ENCODE measurements at places on chromosomes 6 and 20.

DNA sequence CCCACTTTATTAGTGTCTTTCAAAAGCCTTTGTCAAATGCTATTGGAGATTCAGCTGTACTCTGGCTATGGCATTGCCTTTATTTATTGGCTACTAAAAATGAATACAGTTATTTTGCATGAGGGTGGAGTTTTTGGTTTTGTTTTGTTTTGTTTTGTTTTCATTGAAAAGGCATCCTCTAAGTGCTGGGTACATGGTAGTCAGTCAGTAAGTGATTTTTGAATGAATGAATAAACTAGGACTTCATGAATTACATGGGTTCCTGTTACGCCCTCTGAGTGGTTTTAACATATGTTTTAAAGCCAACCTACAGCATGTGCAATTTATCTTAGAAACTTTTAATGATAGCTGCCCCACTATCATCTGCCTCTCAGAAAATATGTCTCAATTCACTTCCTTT is 38.9 kb upstream of the ENPP1 start:
- DNase-seq, result no peak

DNA sequence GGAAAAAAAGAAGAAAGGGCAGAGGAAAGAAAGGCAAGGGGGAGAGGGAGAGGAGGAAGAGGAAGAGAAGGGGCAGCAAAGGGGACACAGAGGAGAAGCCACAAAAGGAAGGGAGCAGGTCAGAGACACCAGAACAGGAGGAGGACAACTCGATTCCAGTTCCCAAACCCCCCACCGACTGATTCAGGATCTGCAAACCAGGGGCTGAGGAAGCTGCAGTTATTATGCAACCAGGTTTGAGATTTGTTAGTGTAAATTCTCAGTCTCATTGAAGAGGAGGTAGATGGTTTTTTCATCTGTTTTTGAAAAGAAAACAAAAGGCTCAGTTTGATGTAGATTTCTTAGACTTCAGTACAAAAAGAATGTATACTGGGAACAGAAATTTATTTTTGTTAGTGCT is 202.8 kb downstream of the FOXC1 start:
- DNase-seq, result no peak

DNA sequence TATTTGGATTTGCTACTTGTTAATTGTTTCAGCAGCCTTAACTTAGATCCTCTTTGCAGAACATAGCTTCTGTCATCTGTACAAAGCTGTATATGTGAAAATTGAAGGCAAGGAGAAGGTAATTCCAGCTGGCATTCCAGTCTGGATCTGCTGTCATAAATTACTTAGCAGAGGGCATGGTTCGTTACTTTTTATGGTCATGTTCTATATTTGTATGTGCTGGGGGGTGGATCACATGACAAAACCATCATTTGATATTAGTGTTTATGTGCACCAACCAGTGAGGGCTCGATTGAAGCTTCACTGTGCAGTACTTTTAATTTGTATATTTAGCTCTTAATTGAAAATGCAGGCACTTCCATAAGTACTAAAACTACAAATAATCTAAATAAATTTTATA is 80.2 kb downstream of the CAP2 start:
- no peak for DNase-seq

DNA sequence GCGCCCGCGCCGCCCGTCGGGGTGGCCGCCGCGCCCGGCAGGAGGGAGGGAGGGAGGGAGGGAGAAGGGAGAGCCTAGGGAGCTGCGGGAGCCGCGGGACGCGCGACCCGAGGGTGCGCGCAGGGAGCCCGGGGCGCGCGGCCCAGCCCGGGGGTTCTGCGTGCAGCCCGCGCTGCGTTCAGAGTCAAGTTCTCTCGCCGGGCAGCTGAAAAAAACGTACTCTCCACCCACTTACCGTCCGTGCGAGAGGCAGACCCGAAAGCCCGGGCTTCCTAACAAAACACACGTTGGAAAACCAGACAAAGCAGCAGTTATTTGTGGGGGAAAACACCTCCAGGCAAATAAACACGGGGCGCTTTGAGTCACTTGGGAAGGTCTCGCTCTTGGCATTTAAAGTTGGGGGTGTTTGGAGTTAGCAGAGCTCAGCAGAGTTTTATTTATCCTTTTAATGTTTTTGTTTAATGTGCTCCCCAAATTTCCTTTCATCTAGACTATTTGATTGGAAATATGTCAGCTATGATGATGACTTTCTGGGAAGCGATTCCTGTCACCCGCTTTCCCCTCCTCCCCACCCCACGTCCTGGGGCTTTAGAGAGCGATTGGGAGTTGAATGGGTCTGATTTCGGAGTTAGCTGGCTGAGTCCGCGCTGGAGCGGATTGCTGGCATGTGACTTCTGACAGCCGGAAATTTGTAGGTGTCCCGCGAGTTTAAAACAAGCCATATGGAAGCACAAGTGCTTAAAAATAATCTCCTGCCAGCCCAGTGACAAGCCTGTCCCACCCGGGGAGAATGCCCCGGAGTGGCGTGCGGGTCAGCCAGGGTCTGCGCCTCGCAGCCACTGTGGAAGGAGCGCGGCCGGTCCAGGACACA is 1.1 kb downstream of the ESR1 start:
- DNase-seq, result no peak

DNA sequence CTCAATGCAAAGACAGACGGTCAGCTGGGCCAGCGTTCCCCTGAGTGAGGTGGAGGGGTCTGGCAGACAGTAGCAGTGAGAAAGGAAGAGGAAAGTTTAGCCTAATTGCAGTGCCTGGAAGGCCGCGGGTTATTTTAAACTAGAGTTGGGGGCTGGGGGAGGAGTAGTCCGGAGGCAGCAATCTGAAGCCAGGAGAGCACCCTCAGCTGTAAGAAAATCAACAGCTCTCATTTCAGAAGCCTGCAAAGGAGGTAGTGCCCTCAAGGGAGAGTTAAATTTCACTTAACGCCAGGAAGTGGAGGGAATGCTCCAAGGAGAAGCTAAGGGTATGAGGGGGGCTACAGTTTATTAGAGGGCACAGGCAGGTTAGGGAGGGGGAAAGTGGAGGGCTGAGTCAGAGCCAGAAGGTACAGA is 26.9 kb downstream of the RING1 start:
- DNase-seq, result no peak

- DNase-seq, result peak; percentile 77
Measured at GRCh38 chr20:23636182-23636907, 1.4 kb downstream of the CST3 start.

- no peak for DNase-seq
Measured at GRCh38 chr6:157879873-157880254, 56.8 kb downstream of the SNX9 start.

DNA sequence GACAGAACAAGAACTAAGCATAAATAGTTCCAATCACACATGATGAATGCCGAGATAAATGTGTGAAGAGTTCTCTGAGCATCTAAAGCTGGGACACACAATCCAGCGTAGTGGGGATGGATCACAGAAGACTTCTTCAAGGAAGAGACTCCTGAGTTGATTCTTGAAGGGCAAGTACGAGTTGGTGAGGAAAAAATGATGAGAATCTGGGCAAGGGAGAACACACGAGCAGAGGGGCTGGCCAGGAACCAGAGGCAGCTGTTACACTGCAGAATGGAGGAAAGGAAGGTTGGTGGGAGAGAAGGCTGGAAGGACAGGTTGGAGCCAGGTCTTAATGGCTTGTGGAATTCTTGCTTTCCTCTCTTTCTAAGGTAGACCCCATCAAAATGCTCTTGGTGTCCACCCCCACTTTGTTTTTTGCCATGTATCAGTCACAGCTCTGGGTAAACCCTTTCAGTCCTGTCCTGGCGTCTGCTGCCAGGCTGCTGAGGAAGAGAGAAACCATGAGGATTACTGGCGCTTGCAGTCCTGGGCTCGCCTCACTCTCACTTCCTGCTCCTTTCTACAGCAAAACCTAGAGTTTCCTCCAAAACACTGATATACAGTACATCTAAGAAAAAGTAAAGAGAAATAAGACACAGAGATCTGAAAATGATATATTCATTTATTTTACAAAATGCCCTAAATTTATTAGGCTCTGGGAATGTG is 127.6 kb upstream of the FAM184A start:
- DNase-seq, result no peak

All from RKO (cell line).